ENCODE measurements at places on chromosomes 7 and 10.

GRCh38 chr10:21492421-21492820 lies 33.1 kb downstream of the SKIDA1 start:
- no peak for DNase-seq

GRCh38 chr7:109844362-109844761 lies 1246.6 kb upstream of the LRRN3 start:
- DNase-seq = no peak

- no peak for DNase-seq
These were observed 42.7 kb upstream of the PPIF start for GRCh38 chr10:79304479-79305087.

DNA sequence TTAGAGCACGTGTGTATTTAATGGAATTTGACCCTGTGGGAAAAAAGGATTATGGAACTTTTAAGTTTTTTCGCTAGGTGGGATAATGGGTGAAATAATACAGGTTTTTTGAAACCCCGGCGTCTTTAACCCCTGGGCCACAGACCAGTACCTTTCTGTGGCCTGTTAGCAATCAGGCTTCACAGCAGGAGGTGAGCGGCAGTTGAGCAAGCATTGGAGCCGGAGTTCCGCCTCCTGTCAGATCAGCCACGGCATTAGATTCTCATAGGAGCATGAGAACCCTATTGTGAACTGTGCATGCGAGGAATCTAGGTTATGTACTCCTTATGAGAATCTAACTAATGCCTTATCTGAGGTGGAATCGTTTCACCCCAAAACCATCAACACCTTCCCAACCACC lies 28.6 kb downstream of the WAC start:
- DNase-seq = no peak

GRCh38 chr10:114576132-114576487 lies 82.0 kb downstream of the ABLIM1 start:
- no peak for DNase-seq

DNA sequence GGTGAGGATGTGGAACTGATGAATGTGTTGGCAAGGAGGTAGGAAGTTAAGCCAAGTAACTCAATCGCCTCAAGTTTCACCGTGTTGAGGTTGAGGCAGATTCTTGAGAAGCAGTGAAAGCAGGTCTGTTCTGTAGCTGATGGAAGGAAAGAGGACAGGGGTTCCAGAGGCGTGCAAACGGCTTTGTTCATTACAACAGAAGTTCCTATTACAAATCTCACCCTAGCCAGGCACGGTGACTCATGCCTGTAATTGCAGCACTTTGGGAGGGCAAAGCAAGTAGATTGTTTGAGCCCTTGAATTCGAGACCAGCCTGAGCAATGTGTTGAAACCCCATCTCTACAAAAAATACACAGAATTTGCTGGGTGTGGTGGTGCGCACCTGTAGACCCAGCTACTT lies 36.9 kb upstream of the PTF1A start:
- DNase-seq = no peak
